ENCODE measurements at places on chromosomes 16 and 17. TPM values are rescaled to one million over a fixed set of nuclear protein-coding genes. Genes with fewer than 3 reads are reported as not detected.
A peak's percentile ranks its signal among the peaks of the same experiment; 100 is the strongest.

C1QTNF8 gene
- total RNA-seq: not detected

DNA sequence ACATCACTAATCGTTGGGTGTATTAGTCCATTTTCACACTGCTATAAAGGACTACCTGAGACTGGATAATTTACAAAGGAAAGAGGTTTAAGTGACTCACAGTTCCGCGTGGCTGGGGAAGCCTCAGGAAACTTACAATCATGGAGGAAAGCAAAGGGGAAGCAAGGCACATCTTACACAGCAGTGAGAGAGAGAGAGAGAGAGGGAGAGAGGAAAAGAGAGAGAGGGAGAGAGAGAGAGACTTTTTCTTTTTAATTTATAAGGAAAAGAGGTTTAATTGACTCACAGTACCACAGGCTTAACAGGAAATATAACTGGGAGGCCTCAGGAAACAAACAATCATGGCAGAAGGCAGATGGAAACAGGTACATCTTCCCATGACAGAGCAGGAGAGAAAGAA, 41.7 kb downstream of the CNGB1 start:
- DNase-seq: no peak
- H3K36me3 ChIP-seq: no peaks in the 10 kb centered on the region
- peaks cover 2% of the 10 kb centered on the region for H3K27me3 ChIP-seq
- H3K27ac ChIP-seq: no peak overlapping the region

DNA sequence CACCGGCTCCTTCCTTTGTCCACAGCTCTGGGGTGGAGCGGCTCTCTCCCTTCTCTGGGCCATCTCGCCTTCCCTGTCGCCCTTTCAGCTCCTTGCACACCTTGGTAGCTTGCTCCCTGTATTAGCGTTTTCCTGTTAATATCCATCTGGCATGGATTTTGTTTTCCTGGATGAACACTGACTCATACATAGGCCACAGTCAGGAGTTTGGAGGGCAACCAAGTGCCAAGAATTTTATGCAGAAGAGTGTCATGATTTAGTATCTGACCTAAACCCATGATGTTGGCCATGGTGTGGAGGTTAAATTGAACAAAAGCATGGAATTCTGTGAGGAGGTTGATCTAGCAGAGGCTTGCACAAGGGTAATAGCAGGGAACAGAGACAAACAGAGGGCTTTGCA, 180.9 kb downstream of the AIPL1 start:
- H3K36me3 ChIP-seq: no peaks in the 10 kb centered on the region
- H3K4me1 ChIP-seq: no peaks in the 10 kb centered on the region
- H3K4me3 ChIP-seq: no peak overlapping the region

- DNase-seq: no peak
- H3K27ac ChIP-seq: no peak overlapping the region
- no peaks in the 10 kb centered on the region for H3K27me3 ChIP-seq
- H3K36me3 ChIP-seq: peaks cover 7% of the 10 kb centered on the region
These were observed 56.7 kb downstream of the YPEL2 start for GRCh38 chr17:59388069-59388556.

DNA sequence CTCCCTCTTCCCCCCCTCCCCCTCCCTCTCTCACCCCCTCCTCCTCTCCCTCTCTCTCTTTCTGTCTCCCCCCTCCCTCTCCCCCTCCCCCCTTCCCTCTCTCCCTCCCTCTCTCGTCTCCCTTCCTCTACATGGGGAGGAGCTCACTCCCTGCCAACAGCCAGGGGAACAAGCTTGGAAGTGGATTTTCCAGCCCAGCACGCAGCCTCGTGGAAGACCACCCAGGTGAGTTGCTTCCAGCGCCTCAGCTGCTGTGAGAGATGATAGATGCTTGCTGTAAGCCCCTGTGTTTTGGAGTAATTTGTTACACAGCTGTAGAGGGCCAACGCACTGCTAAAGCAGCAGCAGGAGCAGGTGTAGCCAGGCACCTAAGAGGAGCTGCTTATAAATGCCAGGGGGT, 20.8 kb downstream of the ACTG1 start:
- H3K36me3 ChIP-seq: no peaks in the 10 kb centered on the region
- H3K4me1 ChIP-seq: peaks cover 7% of the 10 kb centered on the region
- DNase-seq: no peak
- H3K4me3 ChIP-seq: no peak overlapping the region

DNA sequence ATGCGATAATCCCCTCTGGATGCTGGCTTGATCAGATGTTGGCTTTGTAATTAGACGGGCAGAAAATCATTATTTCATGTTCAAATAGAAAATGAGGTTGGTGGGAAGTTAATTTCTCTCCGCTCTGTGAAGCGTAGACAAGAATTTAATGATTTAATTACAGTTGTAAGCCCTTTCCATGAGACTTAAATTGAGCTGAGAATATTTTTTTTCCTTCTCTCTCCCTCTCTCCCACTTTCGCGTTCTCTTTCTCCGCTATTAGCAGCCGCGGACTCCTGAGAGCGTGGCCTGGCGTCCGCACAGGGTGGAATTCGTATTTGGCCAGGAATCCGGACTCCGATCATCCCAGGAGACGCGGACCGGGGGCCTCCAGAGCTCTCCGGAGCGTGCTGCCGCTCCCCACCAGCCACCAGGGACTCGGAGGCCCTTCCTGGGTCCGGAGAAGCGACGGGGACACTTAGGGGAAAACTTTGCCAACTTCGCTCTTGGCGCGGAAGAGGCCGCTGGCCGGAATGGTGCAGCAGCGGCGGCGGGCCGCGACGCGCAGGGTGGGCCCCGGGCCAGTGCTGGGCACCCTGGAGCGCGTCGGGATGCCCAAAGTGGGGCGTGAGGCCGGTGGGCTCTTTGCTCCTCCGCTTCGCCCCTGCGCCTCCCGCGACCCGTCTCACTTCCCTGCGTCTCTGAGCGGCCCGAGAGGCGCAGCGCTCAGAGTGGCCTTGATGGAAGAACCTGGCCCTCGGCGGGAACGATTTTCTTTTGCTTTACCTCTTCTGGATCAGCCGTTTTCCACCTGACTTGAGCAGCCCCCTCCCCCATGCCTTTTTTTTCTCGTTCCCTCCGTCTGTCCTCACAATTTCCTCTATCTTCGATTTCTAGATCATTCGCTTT, 3.6 kb upstream of the IRX3 start:
- peaks cover 65% of the 10 kb centered on the region for H3K27me3 ChIP-seq
- no peak overlapping the region for H3K4me3 ChIP-seq

DNA sequence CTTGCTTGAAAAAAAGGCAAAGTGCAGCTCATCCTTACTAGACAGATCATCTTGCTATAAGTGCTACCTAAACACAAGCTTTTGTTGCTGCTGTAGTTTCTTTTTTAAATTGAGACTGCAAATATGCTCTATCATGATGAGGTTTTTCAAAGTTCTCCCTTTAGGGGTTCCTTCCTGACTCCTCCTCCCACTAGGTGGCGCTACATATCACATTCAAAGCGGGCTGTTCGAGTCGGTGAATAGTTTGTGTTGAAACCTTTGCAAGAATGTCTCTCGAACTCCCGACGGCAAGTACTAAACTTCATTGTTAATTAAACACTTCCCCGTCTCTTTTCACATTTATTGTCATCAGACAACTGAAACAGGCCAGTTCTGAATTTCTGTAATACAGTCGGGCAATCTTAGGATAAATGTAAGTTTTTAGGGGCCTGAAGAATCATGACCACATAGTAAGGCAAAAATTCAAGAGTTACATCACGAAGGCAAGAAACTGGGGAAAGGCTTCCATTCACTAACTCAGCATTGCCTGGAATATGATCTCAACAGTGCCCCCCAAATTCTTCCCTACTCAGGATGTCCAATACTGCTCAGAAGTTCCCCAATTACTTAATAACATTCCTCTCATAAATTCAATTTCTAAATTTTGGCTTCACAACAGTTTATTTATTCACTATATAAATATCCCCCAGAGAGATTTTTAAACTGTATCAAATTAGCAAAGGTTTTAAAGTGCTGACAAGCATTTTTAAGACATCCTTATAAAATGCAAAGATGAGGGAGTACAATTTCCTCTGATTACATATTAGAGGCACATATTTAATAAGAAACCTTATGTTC, 6.7 kb downstream of the HS3ST3A1 start:
- peaks cover 7% of the 10 kb centered on the region for H3K4me1 ChIP-seq
- no peak overlapping the region for H3K4me3 ChIP-seq
- no peak overlapping the region for H3K27ac ChIP-seq
- peaks cover 47% of the 10 kb centered on the region for H3K27me3 ChIP-seq
- no peaks in the 10 kb centered on the region for H3K36me3 ChIP-seq
- peak; percentile 95 for DNase-seq

- H3K4me1 ChIP-seq: peaks cover 60% of the 10 kb centered on the region
- peak; percentile 61 for DNase-seq
- H3K27me3 ChIP-seq: no peaks in the 10 kb centered on the region
- peak overlapping the region; percentile 96 for H3K27ac ChIP-seq
- peak overlapping the region; percentile 97 for H3K4me3 ChIP-seq
- peaks cover 50% of the 10 kb centered on the region for H3K36me3 ChIP-seq
These were observed 1.8 kb downstream of the NLRP1 start for GRCh38 chr17:5582209-5583185.

GRCh38 chr16:46586011-46586577, 35.1 kb downstream of the SHCBP1 start:
- H3K27me3 ChIP-seq: no peaks in the 10 kb centered on the region
- H3K36me3 ChIP-seq: peaks cover 87% of the 10 kb centered on the region
- H3K4me3 ChIP-seq: no peak overlapping the region
- no peak for DNase-seq
- H3K4me1 ChIP-seq: peaks cover 7% of the 10 kb centered on the region
- no peak overlapping the region for H3K27ac ChIP-seq

DNA sequence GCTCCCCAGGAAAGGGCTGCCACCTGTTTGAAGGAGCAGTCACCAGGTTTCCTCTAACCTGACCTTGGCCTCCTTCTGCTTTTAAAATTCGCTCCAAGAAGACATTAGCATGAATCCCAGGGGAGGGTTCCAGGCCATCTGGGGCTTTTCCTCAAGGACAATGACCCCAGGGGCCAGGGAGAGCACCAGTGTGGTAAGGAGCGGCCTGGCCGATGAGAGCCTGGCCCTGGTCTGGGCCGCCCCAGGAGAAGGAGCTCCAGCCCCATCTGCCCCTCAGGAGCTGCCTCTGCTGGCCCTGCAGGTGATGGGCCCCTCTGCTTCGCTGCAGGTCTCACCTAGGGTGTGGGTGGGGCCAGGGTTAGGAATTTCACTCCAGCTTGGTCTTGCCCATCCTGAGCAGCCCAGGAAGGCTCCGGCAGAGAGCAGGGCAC, 209.2 kb upstream of the TNRC6C start:
- H3K36me3 ChIP-seq: no peaks in the 10 kb centered on the region
- H3K27ac ChIP-seq: no peak overlapping the region
- no peak for DNase-seq
- no peak overlapping the region for H3K4me3 ChIP-seq
- H3K27me3 ChIP-seq: peaks cover 9% of the 10 kb centered on the region
- H3K4me1 ChIP-seq: no peaks in the 10 kb centered on the region

GRCh38 chr17:30894236-30894635, 11.8 kb downstream of the TEFM start:
- DNase-seq: no peak
- no peak overlapping the region for H3K4me3 ChIP-seq
- H3K27ac ChIP-seq: no peak overlapping the region
- H3K27me3 ChIP-seq: no peaks in the 10 kb centered on the region

DNA sequence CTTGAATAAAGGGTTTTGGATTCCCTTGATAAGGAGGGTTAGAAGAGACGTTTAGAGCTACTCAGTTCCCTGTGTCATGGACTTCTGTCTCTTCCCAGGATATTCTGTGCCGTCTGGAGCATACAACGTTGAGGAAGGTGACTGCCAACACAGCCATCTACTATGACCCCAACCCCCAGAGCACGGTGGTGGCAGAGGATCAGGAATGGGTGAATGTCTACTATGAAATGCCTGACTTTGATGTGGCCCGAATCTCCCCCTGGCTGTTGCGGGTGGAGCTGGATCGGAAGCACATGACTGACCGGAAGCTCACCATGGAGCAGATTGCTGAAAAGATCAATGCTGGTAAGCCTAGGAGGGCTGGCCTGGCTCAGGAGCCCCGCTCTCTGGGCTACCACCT, 24.7 kb downstream of the POLR2A start:
- H3K4me1 ChIP-seq: peaks cover 10% of the 10 kb centered on the region
- no peak for DNase-seq
- no peaks in the 10 kb centered on the region for H3K27me3 ChIP-seq
- H3K36me3 ChIP-seq: peaks cover 74% of the 10 kb centered on the region

- no peaks in the 10 kb centered on the region for H3K27me3 ChIP-seq
- H3K27ac ChIP-seq: no peak overlapping the region
- H3K4me3 ChIP-seq: no peak overlapping the region
- no peak for DNase-seq
These were observed 321.7 kb downstream of the C16orf95 start for GRCh38 chr16:86995456-86995855.

Data from activated CD4-positive, alpha-beta T cell treated with anti-CD3 and anti-CD28 coated beads, Interleukin-2, amount 10 ng/mL, durations not matched to agents 24 days and 14 days (primary cell).